ENCODE measurements at places on chromosomes 2 and 18.

GRCh38 chr18:14921031-14921430 lies 173.1 kb downstream of the ANKRD30B start:
- no peak for DNase-seq

- DNase-seq = no peak
Observed at GRCh38 chr2:161604901-161605300, 19.3 kb upstream of the SLC4A10 start.

- no peak for DNase-seq
Observed at GRCh38 chr2:225911019-225911418, 511.5 kb downstream of the NYAP2 start.

- DNase-seq = no peak
Observed at GRCh38 chr2:48233005-48233404, 296.9 kb upstream of the STON1 start.

- DNase-seq = no peak
Observed at GRCh38 chr2:148253685-148254084, 232.8 kb downstream of the MBD5 start.

GRCh38 chr18:75923169-75923568 lies 495.7 kb upstream of the SMIM21 start:
- no peak for DNase-seq

GRCh38 chr2:72803151-72803550 lies 22.7 kb downstream of the EXOC6B start:
- DNase-seq = no peak

GRCh38 chr2:120817136-120817955 lies 81.7 kb downstream of the GLI2 start:
- no peak for DNase-seq

DNA sequence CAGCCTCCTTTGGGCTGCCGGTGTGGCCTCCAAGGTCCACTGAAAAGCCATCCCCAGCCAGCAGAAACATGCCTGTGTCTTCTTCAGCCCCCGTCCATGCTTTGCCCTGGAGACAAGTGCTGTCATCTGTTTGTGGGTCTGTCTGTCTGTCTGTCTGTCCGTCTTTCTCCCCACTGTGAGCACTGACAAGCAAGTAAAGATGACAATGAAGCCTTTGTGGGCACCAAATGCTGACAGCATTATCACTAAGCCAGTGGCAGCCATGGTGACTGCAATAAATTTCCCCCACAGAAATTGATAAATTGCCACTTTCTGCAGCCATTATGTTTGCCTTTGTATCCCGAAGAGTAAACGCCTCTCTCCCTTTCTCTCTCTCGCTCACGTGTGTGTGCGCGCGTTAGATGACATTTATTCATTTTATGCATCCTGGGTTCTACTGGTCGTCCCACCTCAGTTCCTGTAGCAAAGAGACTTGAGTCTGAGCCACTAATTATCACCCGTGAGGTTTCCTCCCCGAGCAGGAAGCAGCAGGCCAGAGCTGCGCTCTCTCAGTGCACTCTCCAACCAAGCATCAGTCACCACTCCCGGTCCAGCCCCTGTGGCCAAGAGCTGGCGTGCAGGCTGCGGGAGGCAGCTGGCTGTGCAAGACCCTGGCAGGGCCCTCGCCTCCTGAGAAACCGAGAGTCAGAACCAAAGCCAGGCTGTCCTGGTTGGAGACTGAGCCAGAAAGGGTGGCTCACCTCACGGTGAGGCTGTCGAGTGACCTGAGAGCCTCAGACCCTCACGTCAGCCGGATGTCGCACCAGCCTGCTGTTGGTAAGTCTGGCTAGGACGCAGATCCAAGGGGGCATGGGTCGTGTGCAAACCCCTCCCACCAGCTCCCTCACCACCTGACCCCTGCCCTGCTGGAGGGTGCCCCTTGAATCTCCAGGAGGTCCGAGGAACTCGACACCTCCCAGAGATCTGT lies 6.9 kb downstream of the STEAP3 start:
- no peak for DNase-seq

GRCh38 chr2:53087874-53088461 lies 679.6 kb upstream of the CHAC2 start:
- DNase-seq = no peak

- no peak for DNase-seq
Observed at GRCh38 chr2:148238561-148238960, 217.7 kb downstream of the MBD5 start.

- DNase-seq = no peak
Observed at GRCh38 chr18:73101977-73102376, 234.2 kb upstream of the NETO1 start.

GRCh38 chr18:10213526-10213925 lies 240.9 kb upstream of the APCDD1 start:
- no peak for DNase-seq

DNA sequence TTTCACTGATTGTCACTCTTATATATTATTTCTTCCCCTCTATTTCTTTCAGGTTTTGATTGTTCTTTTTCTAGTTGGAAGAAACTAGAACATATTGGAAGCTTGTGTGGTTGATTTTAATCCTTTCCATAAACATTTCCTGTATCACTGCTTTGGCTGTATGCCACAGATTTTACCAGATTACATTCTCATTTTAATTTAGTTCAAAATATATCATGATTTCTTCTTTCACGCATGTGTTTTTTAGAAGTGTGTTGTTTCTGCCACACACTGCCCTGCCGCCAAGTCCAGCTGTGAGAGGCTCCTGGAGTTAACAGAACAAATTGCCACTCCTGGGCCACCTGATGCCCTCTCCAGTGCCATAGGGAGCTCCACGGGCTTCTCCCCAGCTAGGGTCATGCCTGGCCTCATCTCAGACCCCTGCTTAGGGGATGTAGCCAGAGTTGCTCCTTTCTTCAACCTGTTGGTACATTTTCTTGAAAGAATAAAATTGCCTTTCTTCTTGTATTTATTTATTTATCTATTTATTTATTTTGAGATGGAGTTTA lies 206.2 kb upstream of the COPS8 start:
- no peak for DNase-seq

GRCh38 chr2:141498561-141498960 lies 632.3 kb downstream of the LRP1B start:
- DNase-seq = no peak

DNA sequence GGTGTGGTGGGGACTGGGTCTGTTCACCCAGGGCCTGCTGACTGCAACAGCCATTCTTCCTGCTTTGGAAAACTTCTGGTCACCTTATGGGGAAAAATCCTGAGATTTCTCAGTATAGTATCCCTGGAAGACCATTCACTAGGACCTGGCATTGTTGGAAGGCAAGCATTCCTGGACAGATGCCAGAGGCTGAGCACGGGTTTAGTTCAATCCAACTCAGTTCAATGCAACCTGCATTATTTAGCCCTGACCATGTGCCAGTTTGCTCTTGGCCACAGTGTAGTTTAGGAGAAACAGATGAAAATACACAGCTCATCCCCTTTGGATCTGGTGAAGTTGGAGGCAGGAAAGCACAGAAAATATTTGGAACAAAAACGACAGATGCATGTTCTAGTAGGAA lies 95.9 kb downstream of the LPIN1 start:
- DNase-seq = no peak

- no peak for DNase-seq
Observed at GRCh38 chr2:187617120-187617519, 62.9 kb upstream of the TFPI start.

GRCh38 chr18:59767732-59768131 lies 70.5 kb upstream of the CCBE1 start:
- no peak for DNase-seq

- DNase-seq = no peak
Observed at GRCh38 chr2:194014639-194015038, 1642.4 kb upstream of the SLC39A10 start.

DNA sequence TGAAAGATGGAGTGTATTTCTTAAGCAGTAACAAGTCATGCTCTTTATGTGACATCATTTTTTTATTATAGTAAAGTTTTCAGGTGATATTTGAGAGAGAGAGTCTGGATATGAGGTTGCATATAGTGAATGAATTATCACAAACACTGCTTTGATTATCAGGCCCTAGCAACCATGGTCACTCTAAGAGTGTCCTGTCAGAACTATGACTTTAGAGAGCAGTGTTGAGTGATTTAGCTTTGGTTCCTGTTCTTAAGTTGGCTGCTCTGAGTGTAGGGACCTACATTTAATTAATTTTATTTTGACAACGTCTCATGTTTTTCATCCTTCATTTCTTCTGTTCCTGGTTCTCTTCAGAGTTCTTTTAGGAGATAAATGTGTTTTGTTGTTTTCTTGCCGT lies 275.5 kb downstream of the KCNJ3 start:
- DNase-seq = no peak

- DNase-seq = peak; percentile 85
Observed at GRCh38 chr2:172462849-172463381, 35.5 kb downstream of the ITGA6 start.

DNA sequence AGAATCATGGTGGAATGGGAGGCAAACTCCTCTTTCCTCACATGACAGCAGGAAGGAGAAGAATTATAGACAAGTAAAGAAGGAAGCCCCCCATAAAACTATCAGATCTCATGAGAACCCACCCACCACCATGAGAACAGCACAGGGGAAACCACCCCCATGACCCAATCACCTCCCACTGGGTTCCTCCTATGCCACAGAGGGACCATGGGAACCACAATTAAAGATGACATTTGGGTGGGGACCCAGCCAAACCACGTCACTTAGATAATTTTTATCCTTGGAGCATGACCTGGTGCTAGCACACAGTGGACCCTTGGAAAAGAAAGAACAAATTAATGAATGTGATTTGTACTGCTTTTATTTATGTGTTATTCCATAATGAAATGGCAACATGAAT lies 188.6 kb upstream of the NCKAP5 start:
- no peak for DNase-seq

DNA sequence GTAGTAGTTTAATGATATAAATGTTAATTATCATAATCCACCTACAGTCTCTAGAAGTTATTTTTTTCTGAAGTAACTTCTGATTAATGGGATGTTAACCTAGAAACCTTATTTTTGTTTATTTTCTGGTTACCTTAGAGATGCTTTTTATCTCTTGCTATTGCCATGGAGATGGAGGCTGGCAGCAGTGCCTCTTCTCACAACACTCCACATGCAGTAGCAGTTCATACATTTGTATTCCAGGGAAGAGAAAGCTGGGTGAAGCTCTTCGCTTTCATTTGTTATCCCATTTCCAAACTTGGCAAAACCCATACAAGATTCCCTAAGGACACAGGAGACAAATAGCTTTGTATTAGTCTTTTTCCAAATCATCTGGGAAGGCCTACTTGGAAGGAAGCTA lies 1794.1 kb upstream of the LRRTM1 start:
- no peak for DNase-seq

- no peak for DNase-seq
Observed at GRCh38 chr18:21321711-21322110, 79.7 kb downstream of the GREB1L start.

All from CD4-positive, alpha-beta T cell (primary cell).